HCT116 (cell line): ENCODE measurements at places on chromosomes 3 and 15.
A peak's percentile ranks its signal among the peaks of the same experiment; 100 is the strongest.

GRCh38 chr15:68418611-68419161 lies 13.3 kb downstream of the ITGA11 start:
- DNase-seq = no peak

DNA sequence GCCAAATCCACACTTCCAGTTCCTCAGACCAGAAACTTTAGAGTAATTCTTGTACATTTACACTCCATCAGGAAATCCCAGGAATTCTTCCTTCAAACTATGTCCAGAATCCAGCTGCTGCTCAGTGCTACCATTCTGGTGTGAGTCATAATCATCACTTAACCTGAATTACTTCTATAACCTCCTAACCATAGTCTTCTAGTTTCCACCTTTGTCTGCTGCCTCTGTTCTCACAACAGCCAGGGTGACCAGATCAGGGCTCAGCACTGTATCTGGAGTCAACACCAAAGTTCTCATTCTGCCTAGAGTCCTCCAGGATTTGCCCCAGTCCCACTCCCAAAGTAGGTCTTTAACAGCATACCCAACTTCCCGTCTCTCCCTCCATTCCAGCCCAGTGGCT lies 3.4 kb downstream of the CLDND1 start:
- DNase-seq = no peak

GRCh38 chr15:80380154-80380553 lies 24.0 kb upstream of the ARNT2 start:
- no peak for DNase-seq

DNA sequence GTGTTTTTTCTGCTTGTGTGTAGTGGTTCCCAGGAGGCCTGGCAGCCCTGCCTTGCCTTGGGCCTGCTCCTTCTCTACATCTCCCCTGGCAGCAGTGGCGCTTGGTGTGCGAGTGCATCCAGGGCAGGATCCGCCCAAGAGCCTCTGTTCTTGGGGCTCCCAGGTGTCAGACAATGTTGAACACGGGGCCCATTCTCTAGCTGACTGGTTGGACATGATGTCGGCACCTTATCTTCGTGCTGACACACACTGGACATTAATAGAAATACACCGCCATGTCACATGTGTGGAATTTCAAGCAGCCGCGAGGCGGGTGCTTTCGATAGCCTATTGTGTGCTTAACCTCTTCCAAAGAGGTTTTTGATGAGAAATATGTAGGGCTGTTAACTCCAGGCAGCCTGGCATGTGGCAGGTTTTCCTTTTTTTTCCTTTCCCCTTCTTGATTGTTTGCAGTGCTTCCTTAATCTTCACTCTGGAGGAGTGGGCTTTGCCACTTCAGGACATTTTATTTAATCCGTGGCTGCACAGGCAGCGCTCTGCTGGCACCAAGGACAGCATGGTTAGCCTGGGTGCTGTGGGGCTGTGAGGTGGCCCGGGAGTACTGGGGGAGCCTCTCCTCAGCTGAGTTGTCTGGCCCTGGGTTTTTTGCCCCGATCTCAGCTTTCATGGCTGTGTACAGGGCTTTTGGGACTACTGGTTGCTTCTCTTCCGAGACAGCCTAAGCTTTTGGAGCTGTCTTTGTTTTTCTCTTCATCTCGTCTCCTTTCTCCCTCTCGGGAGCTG lies 42.5 kb downstream of the CHCHD6 start:
- DNase-seq = peak; percentile 36

- no peak for DNase-seq
These were observed 6.8 kb downstream of the SKOR1 start for GRCh38 chr15:67832031-67832551.

GRCh38 chr3:64462203-64462602 lies 225.6 kb downstream of the ADAMTS9 start:
- no peak for DNase-seq

DNA sequence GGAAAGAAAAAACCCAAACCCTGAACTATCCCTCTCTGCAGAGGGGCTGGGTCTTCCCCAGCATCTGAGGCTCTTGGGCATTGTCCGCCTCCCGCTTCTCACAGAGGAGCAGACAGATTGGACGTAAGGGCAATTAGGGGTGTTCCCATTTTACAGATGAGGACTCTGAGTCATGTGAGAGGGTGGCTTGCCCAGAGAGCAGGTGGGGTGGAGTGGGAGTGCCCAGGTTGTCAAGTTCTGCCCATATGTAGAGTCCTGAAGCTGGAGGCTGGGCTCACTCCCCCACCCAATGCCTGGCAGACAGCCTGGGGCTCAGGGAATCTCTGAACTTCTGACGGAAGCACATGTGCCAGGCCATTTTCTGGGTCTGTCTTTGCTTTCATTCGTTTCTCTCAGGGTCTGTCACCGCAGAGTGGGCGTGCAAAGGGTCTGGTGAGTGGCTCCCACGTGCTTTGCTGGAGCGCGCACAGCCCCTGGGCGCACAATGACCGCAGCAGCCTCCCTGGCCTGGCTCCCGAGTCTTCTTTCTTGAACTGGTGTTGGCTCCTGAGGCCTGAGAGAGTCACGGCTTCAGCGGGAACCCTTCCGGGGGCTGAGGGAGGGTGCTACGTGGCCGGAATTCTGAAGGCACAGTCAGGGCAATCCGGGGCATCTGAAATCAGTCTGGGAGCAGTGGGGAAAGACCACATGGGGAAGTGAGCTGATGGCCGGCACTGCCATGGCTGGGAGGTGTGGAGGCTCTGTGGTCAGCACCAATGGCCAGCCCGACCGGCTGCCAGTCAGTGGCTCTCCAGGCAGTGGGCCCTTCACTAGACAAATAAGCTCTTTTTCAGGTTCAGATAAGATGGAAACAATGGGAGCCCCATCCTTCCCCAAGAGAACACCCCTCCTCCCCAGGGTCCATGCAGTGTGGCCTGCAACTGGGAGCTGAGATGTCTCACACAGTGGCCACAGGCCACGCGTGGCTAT lies 1.1 kb upstream of the TRPM1 start:
- no peak for DNase-seq

GRCh38 chr15:34079904-34080303 lies 21.8 kb downstream of the EMC7 start:
- DNase-seq = no peak

- peak; percentile 51 for DNase-seq
These were observed 109.8 kb downstream of the PPP2R3A start for GRCh38 chr3:136075218-136075808.

- no peak for DNase-seq
These were observed 100.9 kb downstream of the PGPEP1L start for GRCh38 chr15:98906712-98907083.

- DNase-seq = no peak
These were observed 229.5 kb upstream of the ROPN1 start for GRCh38 chr3:124221422-124221821.

- DNase-seq = no peak
These were observed 43.3 kb downstream of the GABRB3 start for GRCh38 chr15:26729581-26729980.

DNA sequence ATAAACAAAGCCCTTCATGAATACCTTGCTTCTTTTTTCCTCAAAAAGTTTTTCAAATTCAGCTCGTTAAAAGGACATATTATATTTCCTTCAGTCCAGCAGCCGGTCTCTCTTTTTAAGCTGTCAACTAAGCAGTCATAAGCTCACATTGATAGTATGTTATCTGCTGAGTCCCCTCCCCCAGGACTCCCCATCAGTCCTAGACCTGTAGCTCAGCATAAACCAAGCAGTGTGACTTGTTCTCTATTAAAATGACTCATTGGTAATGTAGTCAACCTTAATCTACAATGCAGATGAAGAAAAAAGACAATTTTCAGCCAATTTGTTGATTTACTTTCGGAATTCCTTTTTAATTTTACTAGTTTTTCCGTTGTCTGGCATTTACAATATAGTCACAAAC lies 483.8 kb downstream of the MECOM start:
- no peak for DNase-seq

- peak; percentile 75 for DNase-seq
These were observed 26.9 kb upstream of the EHHADH start for GRCh38 chr3:185280572-185281365.

- no peak for DNase-seq
These were observed 315.4 kb downstream of the PTPRG start for GRCh38 chr3:61876797-61877196.

GRCh38 chr15:25095179-25095578 lies 140.4 kb downstream of the SNRPN start:
- DNase-seq = no peak

DNA sequence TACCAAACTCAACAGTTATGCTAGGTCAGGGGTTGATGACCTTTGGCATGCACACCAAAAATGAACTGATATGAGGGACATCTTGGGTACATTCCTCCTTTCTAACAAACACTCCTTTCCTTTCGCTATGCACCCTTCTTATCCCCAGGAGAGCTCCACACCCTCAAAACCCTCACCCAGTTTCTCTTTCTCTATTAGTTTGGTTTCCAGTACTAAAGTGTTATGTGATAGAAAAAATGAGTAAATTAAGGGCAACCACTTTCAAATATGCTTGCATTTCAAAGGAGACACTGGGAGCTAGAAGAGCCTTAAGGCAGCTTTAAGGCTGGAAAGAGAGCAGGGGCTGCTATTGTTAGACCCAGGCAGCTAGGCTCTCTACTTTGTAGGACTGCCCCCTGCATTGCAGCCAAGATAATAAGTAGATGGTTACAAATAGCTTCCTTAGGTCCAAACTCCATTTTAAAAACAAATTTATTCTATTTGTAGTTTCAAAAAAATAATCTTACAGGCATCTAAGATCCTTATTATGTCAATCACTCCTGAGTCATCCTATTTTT lies 244.3 kb downstream of the ZIC1 start:
- no peak for DNase-seq

- DNase-seq = peak; percentile 28
These were observed 26.3 kb downstream of the DPH6 start for GRCh38 chr15:35519541-35520149.

DNA sequence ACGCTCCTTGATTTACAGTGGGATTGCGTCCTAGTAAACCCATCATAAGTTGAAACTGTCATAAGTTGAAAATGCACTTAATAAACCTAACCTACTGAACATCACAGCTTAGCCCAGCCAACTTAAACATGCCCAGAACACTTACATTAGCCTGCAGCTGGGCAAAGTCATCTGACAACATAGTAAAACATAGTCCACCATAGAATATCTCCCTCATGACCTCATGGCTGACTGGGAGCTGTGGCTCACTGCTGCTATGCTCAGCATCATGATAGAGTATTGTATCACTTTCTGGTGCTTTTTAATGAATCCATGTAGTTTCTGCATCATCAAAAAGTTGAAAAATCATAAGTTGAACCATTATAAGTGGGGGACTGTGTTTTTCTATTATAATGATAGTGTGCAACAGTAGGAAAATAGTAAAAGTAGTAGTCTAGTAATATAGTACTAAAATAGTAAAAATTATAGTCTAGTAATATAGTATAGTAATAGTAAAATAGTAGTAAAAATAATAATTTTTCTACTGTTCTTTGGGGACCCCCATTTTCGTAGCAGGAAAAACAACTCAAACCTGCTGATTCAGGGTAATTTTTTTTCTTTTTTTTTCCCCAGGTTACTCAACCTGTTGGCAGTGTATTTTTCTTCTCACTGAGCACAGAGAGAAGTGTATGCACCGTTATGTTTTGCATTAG lies 233.5 kb downstream of the MYRIP start:
- DNase-seq = no peak

DNA sequence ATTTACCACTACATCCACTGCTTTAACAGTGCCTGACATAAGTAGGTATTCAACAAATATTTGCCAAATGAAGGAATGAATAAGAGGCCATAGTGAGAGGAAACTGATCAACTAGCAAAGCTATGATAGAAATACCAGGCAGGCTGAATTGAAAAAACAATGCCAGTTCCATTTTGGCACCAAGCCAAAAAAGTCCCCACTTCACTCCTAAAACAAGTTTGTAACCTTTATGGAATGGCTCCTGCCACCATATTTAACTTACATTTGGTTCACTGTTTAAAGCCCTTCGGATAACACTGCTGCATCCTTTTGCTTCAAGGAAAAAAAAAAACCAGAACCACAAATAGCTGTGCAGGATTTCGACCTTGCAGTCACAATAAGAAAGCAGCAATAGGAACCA lies 166.1 kb downstream of the FRMD5 start:
- no peak for DNase-seq

DNA sequence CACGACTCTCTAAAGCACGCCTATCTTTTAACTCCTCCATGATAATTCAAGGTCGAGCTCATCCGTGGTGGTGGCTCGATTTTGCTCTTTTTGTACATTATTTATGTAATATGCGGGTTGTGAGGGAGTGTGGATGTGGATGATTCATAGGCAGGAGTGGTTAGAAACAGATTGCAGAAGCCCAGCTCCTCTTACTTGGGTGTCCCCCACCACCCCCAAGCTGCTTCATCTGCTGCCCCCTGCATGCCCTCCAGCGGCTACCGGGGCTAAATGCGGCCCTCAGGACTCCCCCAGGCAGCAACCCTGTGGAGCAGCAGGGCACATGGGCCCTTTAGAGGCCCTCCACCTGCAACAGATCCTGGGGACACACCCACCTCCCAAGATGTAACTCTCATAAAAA lies 111.5 kb upstream of the SELENOK start:
- no peak for DNase-seq

DNA sequence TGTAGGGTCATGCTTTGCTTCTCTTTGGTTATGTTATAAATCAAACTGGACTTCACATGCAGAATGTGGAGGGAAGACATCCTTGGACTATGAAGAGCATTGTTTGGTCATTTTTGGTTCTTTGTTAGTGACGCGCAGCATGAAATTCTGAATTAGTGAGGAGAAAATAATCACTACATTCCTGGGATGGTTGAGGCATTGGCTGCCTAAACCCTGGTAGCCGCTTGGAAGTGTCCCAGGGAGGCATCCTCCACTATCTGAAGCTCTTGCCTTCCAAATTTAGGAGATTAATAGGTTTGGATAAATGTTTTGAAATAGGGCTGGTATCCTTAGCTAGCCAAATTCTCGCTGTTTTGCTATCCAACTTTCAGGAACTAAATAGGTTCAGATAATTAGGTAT lies 96.2 kb downstream of the CLSTN2 start:
- no peak for DNase-seq

DNA sequence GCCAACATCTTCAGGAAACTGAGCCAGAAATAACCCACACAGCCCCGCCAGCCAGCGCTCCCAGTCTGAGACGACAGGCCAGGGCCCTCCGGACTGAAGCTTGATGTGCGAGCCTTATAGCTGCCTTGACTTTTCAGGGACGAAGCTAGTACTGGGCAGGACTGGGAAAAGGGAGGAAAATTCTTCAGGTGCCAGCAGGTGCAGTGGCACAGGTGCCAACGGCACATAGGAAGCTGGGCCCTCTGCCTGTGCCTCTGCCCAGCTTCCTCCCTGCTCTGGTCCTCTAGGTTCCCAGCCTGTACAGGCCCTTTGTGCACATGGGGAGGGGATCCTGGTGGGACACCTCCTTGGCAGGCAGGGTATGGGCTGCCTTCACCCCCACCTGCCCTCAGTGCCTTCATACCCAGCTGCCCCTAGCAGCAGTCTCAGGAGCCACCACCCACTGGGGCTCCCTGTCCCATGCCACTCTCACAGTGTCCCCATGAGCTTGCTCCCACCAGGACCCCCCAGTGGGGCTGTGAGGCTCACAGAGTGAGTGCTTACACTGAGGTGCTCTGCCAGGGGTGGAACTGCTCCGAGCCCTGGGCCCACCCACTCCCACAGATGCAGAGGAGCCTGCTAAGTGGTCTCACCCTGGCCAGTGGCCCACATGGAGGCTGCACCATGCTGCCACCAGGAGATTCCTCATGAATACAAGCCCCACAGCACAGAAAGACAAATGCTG lies 61.0 kb downstream of the DNAJB8 start:
- no peak for DNase-seq

- no peak for DNase-seq
These were observed 52.6 kb downstream of the IQCH start for GRCh38 chr15:67307156-67307555.

GRCh38 chr3:145915787-145916186 lies 245.2 kb downstream of the PLOD2 start:
- peak; percentile 2 for DNase-seq

GRCh38 chr3:81998139-81998755 lies 236.8 kb upstream of the GBE1 start:
- no peak for DNase-seq

GRCh38 chr3:69568458-69568857 lies 170.8 kb upstream of the MITF start:
- DNase-seq = no peak
